ENCODE measurements at places on chromosomes 5 and 9. TPM values are rescaled to one million over a fixed set of nuclear protein-coding genes. Genes with fewer than 3 reads are reported as not detected.

GRCh38 chr9:18639911-18640310 is 166.0 kb downstream of the ADAMTSL1 start:
- DNase-seq, result no peak

DNA sequence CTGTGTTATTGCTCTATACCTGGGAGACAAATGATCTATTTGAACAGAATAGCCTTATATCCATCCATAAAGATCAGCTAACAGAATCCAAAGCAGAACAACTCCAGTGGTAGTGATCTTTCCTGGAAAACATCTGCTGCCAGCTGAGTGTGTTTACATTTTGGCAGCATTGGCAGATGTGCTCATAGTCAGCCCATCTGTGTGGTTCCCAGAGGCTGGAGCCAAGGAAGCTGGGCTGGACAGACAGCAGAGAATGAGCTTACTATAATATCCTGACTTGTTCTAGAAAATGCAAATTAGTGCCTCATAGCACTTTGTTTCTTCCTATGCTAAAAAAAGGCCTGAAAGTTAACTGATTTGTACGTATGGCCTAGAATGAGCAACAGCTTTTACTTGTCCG is 99.7 kb downstream of the ST8SIA4 start:
- DNase-seq, result peak; percentile 38

- DNase-seq, result no peak
Observed at GRCh38 chr5:40914835-40915234, 5.5 kb downstream of the C7 start.

GRCh38 chr9:95406121-95406520 is 88.6 kb upstream of the FANCC start:
- DNase-seq, result peak; percentile 18

DNA sequence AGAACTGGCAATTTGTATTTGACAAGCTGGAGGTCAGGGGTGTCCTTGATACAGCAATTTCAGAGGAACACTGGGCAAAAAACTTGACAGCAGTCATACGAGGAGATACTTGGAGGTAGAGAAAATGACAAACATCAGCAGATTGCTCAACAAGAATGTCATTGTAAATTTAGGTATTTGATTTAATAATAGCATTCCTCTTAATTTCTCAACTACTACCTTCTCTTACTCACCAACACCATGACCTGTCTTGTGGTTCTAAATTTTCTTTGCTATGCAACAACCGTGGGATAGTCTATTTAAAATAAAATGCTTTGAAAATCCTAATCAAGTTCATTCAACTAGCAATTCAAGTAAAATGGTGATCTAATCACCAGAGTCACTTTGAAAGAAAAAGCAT is 128.4 kb downstream of the DNAH5 start:
- DNase-seq, result no peak

DNA sequence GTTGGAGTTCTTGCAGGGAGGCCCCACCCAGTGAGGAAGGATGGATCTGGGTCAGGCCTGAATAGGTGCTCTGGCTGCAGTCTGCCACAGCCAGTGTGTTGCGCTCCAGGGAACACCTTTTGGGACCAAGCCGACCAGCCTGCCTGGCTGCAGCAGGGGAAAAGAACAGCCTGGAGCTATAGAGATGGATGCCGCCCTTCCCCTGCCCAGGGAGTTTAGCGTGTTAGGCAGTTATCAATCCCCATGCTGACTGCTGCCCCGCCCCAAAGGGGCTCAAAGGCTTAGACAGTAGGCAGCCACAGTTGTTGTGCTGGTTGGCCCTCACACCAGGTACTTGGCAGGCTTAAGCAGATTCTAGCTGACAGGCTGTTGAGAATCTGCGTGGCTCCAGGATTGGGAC is 153.4 kb upstream of the ADAMTS19 start:
- no peak for DNase-seq

GRCh38 chr5:141795421-141795820 is 82.8 kb downstream of the PCDH1 start:
- no peak for DNase-seq

GRCh38 chr5:23864786-23865185 is 357.4 kb downstream of the PRDM9 start:
- no peak for DNase-seq

Gene C5orf58
- not detected for total RNA-seq

Gene BAAT
- total RNA-seq, result 1.0 TPM

Gene ALDH7A1
- 19.1 TPM for total RNA-seq

Gene TAF11L14
- total RNA-seq, result not detected

Measured in body of pancreas (tissue), 4 donors.